ENCODE measurements at places on chromosomes 7 and 10.

GRCh38 chr7:157273208-157274093 lies 63.4 kb upstream of the DNAJB6 start:
- H3K4me1 ChIP-seq, result peaks cover 5% of the 10 kb centered on the region
- H3K4me3 ChIP-seq, result no peak overlapping the region
- DNase-seq, result peak; percentile 80
- no peaks in the 10 kb centered on the region for H3K36me3 ChIP-seq
- peak overlapping the region; percentile 77 for H3K27ac ChIP-seq
- H3K27me3 ChIP-seq, result peaks cover 4% of the 10 kb centered on the region

DNA sequence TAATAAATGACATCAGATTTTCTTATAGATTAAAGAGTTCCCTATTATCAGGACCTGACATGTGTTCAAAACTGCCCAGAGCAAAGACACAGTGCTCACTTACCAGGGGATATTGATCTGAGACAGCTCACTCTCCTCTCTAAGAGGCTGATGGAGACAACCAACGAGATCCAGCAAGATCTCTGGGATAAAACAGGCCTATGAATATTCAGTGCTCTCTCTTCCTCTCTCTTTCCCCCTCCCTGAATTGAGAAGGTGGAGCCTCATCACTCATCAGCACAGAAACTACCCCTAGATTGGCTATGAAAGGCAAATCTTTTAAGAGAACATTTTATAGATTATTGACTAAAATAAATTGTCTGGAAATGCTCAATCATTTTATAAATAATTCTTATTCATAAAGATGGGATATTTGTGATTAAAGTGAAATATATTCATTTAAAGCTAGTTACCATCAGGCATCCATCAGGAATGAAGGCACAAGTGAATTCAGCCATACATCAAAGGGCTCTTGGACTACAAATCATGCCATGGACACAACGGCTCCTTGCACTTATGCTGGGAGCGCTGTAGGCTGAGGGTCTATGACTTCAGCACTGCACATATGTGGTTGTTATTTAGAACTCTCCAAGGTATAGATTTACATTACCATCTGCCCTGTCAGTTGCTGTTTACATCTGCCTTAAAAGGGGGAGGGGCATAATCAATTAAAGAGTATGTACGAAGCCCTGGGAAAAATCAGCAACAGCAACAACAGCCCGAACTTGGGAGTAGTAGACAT lies 3.4 kb upstream of the PPP1R17 start:
- no peaks in the 10 kb centered on the region for H3K4me1 ChIP-seq
- DNase-seq, result no peak
- H3K27ac ChIP-seq, result no peak overlapping the region

- H3K4me3 ChIP-seq, result no peak overlapping the region
- no peaks in the 10 kb centered on the region for H3K27me3 ChIP-seq
- H3K4me1 ChIP-seq, result no peaks in the 10 kb centered on the region
- DNase-seq, result no peak
Observed at GRCh38 chr7:150838965-150839650, 13.2 kb upstream of the AOC1 start.

DNA sequence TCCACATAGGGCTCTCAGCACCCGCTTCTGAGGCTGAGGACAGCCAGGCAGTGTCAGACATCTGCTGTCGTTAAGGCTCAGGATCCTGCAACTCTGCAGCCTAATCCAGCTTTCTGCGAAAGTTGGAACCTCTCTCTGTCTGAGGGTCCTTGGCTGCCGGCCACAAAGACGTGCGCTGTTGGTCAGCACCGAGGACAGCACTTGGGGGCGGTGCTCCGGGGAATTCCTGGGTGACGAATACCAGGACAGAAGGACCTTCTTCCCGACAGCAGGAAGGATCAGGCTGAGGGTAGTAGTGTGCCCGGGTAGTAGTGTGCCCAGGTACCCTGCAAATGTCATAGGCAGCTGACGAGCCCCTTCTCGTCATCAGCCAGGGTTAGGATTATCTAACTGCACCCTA lies 16.0 kb upstream of the RASGEF1A start:
- no peaks in the 10 kb centered on the region for H3K27me3 ChIP-seq
- no peaks in the 10 kb centered on the region for H3K36me3 ChIP-seq
- no peak overlapping the region for H3K27ac ChIP-seq
- no peaks in the 10 kb centered on the region for H3K4me1 ChIP-seq

DNA sequence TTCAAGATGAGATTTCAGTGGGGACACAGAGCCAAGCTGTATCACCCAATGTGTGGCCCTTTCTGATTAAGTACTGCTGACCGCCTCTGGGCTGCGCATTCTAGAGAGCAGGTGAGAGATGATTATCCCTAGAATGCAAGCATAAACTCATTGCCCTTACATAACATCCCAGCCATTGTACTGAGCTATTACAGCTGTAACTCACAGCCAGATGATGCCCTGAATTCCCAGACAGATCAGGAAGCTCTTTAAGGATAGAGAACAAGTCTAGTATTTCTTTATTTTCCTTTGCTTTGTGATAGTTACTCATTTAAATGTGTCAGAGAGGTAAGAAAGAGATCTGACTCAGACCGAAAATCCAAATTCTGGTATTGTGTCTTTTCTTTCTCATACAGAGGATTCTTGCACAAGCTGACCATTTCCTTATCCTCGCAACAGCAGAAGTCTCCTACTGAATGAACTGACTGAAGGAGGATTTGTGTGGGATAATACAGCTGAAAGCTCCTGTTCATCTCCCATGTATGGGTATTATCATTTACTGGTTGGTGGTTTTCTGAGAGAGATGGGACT lies 58.4 kb downstream of the ZNF22 start:
- no peaks in the 10 kb centered on the region for H3K27me3 ChIP-seq
- no peaks in the 10 kb centered on the region for H3K4me1 ChIP-seq
- H3K4me3 ChIP-seq, result no peak overlapping the region
- no peak for DNase-seq
- no peak overlapping the region for H3K27ac ChIP-seq

DNA sequence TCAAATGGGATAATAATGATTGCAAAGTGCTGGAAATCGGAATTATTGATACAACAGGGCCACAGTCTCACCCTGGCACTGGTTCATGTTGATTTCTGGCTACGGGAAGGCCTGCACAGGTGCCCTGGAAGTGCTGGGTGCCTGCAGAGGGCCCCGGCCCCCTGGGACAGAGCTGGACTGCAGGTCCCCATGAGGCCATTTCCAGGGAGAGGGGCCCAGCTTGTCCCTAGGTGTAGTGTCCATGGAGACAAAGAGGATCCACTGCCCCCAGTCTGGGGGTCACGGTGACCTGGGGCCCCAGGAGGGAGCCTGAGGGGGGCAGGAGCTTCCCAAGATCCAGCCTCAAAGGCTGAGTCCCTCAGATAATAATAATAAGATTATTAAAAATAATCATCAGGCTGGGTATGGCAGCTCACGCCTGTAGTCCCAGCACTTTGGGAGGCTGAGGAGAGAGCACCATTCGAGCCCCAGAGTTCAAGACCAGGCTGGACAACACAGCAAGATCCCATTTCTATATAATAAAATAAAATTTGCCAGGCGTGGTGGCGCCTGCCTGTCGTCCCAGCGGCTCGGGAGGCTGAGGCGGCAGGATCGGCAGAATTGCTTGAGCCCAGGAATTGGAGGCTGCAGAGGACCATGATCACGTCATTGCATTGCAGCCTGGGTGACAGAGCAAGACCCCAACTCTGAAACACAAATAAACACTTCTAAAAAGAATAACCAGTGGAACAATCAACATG lies 98.1 kb downstream of the MICALL2 start:
- no peak overlapping the region for H3K27ac ChIP-seq
- no peaks in the 10 kb centered on the region for H3K4me1 ChIP-seq
- H3K27me3 ChIP-seq, result no peaks in the 10 kb centered on the region
- H3K4me3 ChIP-seq, result no peak overlapping the region
- no peak for DNase-seq

- H3K4me3 ChIP-seq, result peak overlapping the region; percentile 95
- H3K36me3 ChIP-seq, result no peaks in the 10 kb centered on the region
- H3K4me1 ChIP-seq, result no peaks in the 10 kb centered on the region
- H3K27me3 ChIP-seq, result no peaks in the 10 kb centered on the region
- H3K27ac ChIP-seq, result peak overlapping the region; percentile 97
Observed at GRCh38 chr10:118045837-118046394, 825 bp downstream of the RAB11FIP2 start.

DNA sequence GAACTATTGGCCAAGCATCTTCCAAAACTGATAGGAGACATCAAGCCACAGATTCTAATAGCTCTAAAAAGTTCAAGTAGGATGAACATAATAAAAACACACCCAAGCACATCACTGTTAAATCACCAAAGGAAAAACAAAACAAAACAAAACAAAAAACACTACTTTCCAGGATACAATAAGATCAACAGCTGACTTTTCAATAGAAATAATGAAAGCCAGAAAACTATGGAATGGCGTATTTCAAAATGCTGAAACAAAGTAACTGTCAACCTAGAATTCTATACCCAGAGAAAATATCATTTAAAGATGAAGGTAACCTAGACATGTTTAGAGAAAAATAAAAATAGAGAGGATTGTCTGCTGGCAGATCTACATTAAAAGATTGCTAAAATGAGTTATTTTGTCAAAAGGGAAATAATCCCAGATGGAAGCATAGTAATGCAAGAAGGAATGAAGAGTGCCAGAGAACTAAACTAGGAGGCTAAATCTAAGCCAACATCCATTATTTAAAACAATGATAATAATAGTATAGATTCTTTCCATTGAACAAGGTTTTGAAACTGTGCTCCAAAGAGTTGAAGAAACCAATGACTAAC lies 13.9 kb downstream of the TUBAL3 start:
- no peak overlapping the region for H3K27ac ChIP-seq
- H3K4me3 ChIP-seq, result no peak overlapping the region
- H3K27me3 ChIP-seq, result no peaks in the 10 kb centered on the region
- no peaks in the 10 kb centered on the region for H3K4me1 ChIP-seq
- no peak for DNase-seq

DNA sequence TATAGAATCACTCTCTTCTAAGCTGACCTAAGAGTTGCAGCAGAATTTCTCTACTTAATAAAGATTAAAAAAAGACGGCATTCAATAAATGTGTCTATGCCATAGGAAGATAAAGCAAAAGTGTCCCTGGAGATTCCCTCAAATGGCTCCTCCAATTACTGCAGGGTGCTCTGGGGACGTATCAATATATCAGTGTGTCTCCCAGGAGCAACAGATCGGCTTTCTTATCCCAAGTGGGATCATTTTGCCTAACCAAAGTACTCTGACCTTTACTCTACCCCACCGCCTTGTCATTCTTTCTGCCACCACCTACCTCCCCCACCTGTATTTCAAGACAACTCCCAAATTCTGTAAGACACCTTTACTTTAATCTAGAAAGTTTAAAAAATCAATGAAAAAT lies 202.0 kb upstream of the SEMA3C start:
- no peak overlapping the region for H3K27ac ChIP-seq
- DNase-seq, result no peak
- H3K4me1 ChIP-seq, result no peaks in the 10 kb centered on the region
- H3K27me3 ChIP-seq, result no peaks in the 10 kb centered on the region

- no peaks in the 10 kb centered on the region for H3K4me1 ChIP-seq
- no peaks in the 10 kb centered on the region for H3K36me3 ChIP-seq
- H3K4me3 ChIP-seq, result no peak overlapping the region
- no peak for DNase-seq
- H3K27me3 ChIP-seq, result no peaks in the 10 kb centered on the region
Observed at GRCh38 chr7:129376076-129376777, 58.0 kb upstream of the STRIP2 start.

GRCh38 chr7:105581066-105581811 lies at the start of gene EFCAB10:
EFCAB10 (minus strand) TSS chr7:105581493; CDS start chr7:105581463, 30 bp downstream.
- H3K36me3 ChIP-seq, result no peaks in the 10 kb centered on the region
- H3K27ac ChIP-seq, result no peak within 1 kb of the TSS
- no peaks in the 10 kb centered on the region for H3K27me3 ChIP-seq
- no peak within 1 kb of the TSS for H3K4me3 ChIP-seq

DNA sequence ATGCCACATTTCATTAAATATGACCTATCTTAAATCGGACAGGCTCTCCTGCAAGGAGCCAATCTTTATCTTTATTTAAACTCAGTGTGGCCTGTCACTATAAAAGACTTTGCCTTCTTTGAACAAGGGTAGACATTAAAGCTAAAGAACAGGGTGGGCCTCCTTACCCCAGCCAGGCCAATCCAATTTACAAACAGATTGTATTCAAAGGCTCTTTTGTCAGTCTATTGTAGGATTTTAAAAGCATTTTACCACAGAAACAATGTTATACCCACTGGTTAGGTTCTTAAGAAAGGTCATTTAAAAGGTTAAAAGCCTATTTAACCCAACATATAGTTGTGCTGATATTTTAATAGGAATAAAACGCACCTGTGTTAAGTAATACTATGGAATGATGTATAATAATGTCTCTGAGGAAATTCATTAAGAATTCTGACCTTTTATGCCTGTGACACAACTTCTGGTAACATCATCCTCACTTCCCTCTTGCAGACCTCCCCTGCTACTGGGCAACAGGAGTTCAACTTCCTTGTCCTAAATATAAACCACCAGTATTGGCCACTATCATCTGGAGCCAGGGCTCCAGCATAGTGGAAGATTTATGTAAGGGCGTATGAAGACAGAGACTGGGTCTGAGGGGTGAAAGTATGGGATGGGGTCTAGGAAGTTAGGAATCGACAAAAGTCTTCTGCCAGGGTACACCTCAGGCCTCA lies 32.5 kb downstream of the MTERF1 start:
- no peak overlapping the region for H3K27ac ChIP-seq
- no peaks in the 10 kb centered on the region for H3K4me1 ChIP-seq
- H3K36me3 ChIP-seq, result no peaks in the 10 kb centered on the region

- peak overlapping the region; percentile 81 for H3K4me3 ChIP-seq
- peak overlapping the region; percentile 73 for H3K27ac ChIP-seq
- no peaks in the 10 kb centered on the region for H3K36me3 ChIP-seq
- no peaks in the 10 kb centered on the region for H3K27me3 ChIP-seq
- no peaks in the 10 kb centered on the region for H3K4me1 ChIP-seq
- DNase-seq, result no peak
Observed at GRCh38 chr7:98107313-98107721, 655 bp downstream of the LMTK2 start.

- H3K4me3 ChIP-seq, result no peak overlapping the region
- no peak overlapping the region for H3K27ac ChIP-seq
Observed at GRCh38 chr10:102368077-102368476, 27.4 kb upstream of the NFKB2 start.

- no peaks in the 10 kb centered on the region for H3K4me1 ChIP-seq
- no peak for DNase-seq
- H3K27ac ChIP-seq, result no peak overlapping the region
- no peaks in the 10 kb centered on the region for H3K36me3 ChIP-seq
Observed at GRCh38 chr7:156069891-156070290, 257.6 kb upstream of the SHH start.

GRCh38 chr7:138745189-138745588 lies 44.0 kb upstream of the SVOPL start:
- H3K4me1 ChIP-seq, result no peaks in the 10 kb centered on the region
- H3K27me3 ChIP-seq, result no peaks in the 10 kb centered on the region
- no peak overlapping the region for H3K4me3 ChIP-seq
- H3K36me3 ChIP-seq, result no peaks in the 10 kb centered on the region
- no peak overlapping the region for H3K27ac ChIP-seq

- H3K4me3 ChIP-seq, result no peak overlapping the region
- H3K36me3 ChIP-seq, result no peaks in the 10 kb centered on the region
- H3K4me1 ChIP-seq, result no peaks in the 10 kb centered on the region
- no peaks in the 10 kb centered on the region for H3K27me3 ChIP-seq
- no peak overlapping the region for H3K27ac ChIP-seq
- DNase-seq, result no peak
Observed at GRCh38 chr10:29144126-29144525, 144.7 kb upstream of the LYZL1 start.

All from uterus (tissue), 4 donors.